Foreskin fibroblast (primary cell): ENCODE measurements at places on chromosomes 3 and 15.
A peak's percentile ranks its signal among the peaks of the same experiment; 100 is the strongest.

DNA sequence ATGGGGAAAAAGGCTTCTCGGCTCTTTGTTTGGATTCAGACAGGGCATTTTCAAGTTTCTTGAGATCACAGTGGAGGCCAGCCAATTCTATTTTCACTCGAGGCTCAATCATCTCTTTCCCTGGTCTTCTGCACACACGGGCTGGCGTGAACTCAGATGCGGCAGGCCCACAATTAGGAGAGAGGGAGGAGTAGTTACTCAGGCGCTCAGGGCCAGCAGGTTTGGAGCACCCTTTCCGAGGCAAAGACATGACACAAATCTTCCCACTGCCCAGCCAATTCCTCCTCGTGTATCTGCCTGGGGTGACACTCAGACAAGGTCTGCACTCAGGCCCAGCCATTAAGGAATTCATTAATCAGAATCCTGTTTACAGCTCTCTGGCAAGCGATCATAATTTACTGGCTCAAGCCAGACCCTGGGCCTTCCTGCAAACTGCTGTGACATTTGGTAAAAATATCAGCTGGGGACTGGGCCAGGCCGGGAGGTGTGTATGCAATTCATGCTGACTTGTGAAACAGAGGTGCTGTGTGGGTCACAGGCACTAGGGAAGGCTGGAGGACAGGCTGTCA lies 68.1 kb upstream of the TLE3 start:
- DNase-seq: no peak

DNA sequence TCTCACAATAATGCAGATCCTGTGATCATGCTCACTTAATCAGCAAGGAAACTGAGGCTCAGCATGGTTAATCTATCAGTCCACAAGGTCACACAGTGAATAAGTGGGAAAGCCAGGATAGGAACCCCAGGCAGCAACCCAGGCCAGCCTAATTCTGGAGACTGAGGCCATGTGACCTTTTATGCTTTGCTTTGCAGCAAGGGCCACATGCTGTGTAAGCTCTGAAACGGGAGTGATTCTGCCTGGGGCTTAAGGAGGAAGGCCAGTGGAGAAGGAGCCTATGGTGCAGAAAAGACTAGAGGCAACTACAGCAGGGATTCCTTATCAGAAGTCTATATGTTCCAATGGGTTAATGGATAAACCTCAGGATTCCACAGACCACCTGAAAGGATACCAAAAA lies 157.6 kb upstream of the PPP2R3A start:
- no peak for DNase-seq

DNA sequence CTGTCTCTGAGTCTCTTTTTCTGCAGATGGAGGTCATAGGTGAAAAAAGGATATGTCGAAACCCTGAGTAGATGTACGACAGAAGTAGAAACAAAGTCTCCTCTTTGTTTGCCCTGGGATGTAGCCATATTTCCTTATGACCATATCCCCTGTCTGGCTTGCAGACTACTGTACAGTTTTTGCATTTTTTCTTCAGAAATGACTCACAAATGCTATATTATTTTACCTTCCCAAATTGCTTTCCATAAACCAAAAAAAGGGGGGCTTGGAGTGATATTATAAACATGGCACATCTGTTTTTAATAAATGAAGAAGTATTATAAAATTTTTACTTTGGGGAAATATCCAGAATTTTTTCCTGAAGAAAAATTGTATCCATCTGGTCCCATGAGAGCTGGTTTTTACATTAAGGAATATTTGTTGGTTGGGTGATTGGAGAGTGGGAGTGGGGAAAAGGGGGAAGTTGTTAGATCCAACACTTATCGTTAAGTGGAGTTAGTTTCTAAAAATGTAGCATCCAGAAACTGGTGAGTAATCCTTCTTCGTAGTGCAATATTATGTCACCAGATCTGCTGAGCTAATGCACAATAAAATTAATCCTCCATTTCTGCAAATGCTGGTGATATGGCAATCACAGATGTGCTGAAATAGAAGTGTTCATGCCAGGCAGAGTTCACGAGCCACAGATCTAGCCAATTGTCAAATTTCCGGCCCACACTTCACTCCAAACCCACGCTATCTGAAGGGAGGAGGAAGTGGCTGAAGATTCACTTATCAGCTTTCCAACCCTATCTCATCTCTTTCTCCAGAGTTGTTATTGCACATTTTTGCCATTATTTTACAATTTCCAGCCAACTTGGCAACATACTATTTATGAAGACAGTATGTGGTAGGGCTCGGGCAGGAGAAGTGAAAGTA lies 313.6 kb upstream of the ATP11B start:
- no peak for DNase-seq

DNA sequence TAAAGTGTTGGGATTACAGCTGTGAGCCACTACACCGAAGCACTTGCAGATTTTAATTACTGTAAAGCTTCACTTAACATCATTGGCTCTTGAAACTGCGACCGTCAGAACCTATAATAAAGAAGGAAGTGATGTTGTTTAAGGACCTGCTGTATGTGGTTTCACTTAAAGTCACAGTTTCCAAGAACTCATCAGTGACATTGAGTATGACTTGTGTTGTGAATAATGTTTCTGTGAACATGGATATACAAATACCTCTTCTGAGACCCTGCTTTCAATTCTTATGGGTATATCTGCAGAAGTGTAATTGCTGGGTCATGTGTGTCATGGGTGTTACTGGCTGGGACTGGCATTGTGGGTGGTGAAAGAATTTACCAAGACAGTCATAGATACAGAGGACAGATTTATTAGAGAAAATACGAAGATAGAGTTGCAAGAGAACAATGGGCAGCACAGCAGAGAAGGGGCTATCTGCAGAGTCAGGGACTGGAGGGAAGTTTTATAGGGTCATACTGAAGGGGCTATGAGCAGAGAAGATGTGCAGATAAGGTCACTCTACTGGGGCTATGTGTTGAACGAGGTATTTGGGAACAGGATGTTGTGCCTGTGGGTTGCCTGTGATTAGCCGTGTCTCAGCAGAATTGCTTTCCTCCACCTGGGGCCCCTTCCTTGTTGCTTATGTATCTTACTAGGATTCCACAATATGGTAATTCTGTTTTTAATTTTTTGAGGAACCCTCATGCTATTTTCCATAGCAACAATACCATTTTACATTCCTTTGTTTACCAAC lies 4.5 kb downstream of the NDUFB5 start:
- no peak for DNase-seq

GRCh38 chr3:74501007-74501406 lies 113.5 kb downstream of the CNTN3 start:
- DNase-seq: no peak

DNA sequence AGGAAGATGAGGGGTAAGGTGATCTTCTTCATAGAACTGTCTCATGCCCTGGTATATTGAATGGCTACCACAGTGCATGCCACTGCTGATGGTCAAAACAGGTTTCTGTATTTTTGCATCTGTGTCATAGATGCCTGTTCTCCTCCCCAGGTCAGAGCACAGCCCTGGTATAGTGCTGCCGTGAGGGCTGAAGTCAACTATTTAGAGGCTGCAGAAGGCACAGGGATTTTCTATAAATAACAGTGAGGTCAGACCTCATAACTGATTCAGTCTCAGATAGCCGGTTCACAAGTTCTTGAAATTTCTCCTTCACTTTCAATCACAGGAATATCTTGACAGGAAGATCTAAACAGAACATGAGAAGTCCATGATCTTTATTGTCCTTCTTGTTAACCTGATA lies 99.2 kb upstream of the NUDT16 start:
- no peak for DNase-seq

DNA sequence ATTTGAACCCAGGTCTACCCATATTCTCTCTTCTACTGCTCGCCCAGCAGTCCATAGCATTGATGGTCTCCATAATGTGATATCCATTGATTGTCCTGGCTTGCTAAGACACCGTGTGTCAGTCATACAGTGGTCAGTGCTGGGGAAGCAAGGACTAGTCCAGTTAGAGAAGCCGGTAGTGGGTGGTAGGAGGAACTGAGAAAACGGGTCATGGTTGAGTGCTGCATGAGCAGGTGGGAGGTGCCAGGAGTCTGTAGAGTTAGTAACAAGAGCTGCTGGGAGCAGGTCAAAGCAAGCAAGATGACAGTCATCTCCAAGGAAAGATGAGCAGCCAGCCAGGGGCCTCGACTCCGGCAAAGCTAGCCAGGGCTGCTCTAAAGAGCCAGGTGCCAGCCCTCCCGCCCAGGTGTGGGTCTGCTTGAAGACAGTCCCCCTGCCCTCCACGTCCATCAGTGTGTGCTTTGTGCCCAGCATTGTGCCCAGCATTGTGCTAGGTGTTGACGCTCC lies 29.5 kb upstream of the USP3 start:
- DNase-seq: no peak

- no peak for DNase-seq
These were observed 58.4 kb upstream of the RBP1 start for GRCh38 chr3:139597947-139598346.

DNA sequence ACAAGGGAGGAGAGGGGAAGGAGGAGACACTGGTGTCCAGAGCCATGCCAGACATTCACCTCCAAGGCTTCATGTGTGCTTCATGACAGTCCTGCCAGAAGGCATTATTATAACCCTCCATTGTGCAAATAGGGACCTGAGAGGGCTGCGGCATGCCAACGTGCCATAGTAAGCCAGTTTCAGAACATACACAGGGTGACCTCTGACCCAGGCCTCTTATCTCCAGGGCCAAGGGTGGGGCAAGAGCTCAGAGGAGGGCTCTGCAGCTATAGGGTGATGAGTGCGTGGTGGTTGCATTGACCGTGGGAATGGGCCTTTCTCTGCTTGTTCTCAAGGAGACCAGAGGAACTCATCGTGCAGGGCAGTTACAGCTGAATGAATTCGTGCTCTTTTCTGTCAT lies 9.7 kb upstream of the ACSBG1 start:
- no peak for DNase-seq

DNA sequence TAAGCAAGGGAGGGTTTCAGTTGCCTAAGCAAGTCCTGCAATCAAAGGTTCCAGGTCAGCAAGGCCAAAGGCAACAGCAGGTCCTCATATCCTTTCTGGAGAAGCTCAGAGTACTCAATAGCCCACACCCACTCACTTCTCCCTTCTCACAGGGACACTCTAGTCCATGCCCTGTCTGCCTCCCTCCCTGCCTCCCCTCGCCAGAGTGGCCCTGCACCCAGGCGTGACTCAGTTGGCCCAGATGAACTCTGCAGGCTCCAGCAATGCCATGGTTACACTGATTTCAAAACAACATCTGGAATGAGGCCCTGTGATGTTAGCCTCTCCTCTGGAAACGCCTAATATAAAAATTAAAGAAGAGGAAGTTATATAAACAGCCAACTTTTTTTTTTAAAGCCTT lies 32.9 kb downstream of the IL16 start:
- no peak for DNase-seq

DNA sequence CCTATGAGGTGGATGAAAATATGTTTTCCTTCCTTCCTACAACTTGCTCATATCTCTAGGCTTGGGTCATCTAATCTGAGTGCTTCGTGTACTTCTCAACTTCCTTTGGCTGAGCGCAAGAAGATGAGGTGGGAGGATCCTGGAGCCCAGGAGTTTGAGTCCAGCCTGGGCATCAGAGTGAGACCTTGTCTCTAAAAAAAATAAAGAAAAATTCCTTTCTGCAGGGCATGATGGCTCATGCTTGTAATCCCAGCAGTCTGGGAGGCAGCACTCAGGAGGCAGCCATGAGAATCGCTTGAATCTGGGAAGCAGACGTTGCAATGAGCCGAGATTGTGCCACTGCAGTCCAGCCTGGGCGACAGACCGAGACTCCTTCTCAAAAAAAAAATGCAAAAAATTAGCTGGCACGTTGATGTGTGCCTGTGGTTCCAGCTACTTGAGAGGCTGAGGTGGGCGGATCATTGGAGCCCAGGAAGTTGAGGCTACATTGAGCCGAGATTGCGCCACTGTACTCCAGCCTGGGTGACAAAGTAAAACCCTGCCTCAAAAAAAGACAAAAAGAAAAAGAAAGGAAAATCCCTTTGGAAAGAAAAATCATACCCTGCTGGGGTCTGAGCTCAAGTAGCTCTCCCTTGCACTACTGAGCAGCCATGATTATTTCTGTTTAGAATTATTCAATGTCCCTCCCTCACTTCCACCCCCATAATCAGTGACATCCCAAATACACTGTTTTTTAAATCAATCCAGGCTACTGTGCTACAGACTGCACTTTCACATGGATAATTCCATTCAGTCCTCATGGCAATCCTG lies 28.0 kb upstream of the RAB11A start:
- DNase-seq: peak; percentile 79

GRCh38 chr3:155757577-155757976 lies 12.7 kb upstream of the PLCH1 start:
- DNase-seq: no peak

DNA sequence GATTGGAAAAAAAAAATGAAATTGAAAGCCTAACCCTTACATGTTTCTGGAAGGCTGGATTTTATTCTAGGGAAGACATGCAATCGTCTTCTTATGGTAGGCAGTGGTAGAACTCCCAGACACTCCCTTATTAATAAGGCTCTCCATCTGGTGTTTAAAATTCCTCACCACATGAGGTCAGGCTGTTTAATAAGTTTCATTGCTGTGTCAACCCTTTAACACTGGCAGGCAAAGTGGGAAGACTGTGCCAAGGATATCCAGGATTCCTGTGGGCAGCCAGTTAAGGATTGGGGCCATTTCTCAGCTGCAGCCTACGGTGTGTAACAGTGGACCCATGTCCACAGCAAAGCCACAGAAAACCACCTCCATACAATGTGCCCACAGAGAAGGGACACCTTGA lies 225.5 kb upstream of the CHRM5 start:
- peak; percentile 11 for DNase-seq

GRCh38 chr3:118813472-118813871 lies 221.2 kb downstream of the IGSF11 start:
- no peak for DNase-seq

- DNase-seq: no peak
These were observed 19.5 kb downstream of the GPR15 start for GRCh38 chr3:98551236-98551635.

DNA sequence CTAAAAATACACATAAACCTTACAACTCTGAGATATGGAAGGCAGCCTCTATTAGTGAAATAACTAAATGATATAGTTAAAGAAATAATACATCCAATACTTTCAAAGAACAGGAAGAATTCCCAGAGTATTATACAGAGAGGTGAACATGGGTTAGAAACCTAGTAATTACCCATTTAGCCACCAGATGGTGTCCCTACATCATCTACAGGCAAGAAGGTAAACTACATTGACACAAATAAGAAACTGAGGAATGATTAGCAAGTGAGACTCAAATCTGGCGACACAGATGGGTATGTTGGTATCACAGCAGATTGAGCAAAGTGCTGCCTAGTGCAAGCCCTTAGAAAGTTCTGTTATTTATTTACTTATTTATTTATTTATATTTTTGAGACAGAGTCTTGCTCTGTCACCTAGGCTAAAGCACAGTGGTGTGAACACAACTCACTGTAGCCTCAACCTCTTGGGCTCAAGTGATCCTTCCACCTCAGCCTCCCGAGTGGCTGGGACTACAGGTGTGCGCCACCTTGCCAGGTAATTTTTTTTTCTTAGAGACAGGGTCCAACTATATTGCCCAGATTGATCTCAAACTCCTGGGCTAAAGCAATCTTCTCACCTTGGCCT lies 28.2 kb downstream of the NEK4 start:
- no peak for DNase-seq

GRCh38 chr15:88932271-88932874 lies 19.2 kb upstream of the MFGE8 start:
- no peak for DNase-seq
